ENCODE measurements at places on chromosomes 4 and X. TPM values are rescaled to one million over a fixed set of nuclear protein-coding genes. Genes with fewer than 3 reads are reported as not detected.

The TTC29 gene
- not detected for polyA plus RNA-seq

The KIAA1210 gene
- polyA plus RNA-seq: not detected

The XPNPEP2 gene
- polyA plus RNA-seq: 0.45 TPM

The RHOXF2 gene
- polyA plus RNA-seq: not detected

The EOLA2 gene
- 35.5 TPM for polyA plus RNA-seq

The CCNI gene
- 226 TPM for polyA plus RNA-seq

The FAM241A gene
- polyA plus RNA-seq: 0.21 TPM

The THOC2 gene
- polyA plus RNA-seq: 55.4 TPM

The FAM236C gene
- not detected for polyA plus RNA-seq

The CLGN gene
- 2.7 TPM for polyA plus RNA-seq

The HMX1 gene
- polyA plus RNA-seq: not detected

The GAGE13 gene
- polyA plus RNA-seq: not detected

The HSFX4 gene
- polyA plus RNA-seq: not detected

The LEF1 gene
- 1.2 TPM for polyA plus RNA-seq

The TMPRSS11B gene
- not detected for polyA plus RNA-seq

The RNF150 gene
- polyA plus RNA-seq: 9.8 TPM

The SPANXN3 gene
- polyA plus RNA-seq: not detected

The MUC7 gene
- not detected for polyA plus RNA-seq

The BTC gene
- polyA plus RNA-seq: not detected

The ARMCX1 gene
- polyA plus RNA-seq: 40.5 TPM

The VCX gene
- not detected for polyA plus RNA-seq

The PRSS12 gene
- polyA plus RNA-seq: 155 TPM

The RASGEF1B gene
- polyA plus RNA-seq: 0.04 TPM

The GPRASP1 gene
- polyA plus RNA-seq: 2.2 TPM

The AFAP1 gene
- 61.7 TPM for polyA plus RNA-seq

The MAGEA11 gene
- polyA plus RNA-seq: not detected

The SPP1 gene
- polyA plus RNA-seq: 0.69 TPM

The FAM3A gene
- 15.5 TPM for polyA plus RNA-seq

The MTNR1A gene
- not detected for polyA plus RNA-seq

The GPRIN3 gene
- polyA plus RNA-seq: not detected

The DMP1 gene
- not detected for polyA plus RNA-seq

The FUNDC1 gene
- polyA plus RNA-seq: 15.1 TPM

The BRS3 gene
- not detected for polyA plus RNA-seq

The CNGA2 gene
- polyA plus RNA-seq: not detected

The SULT1E1 gene
- polyA plus RNA-seq: not detected

The RBM46 gene
- polyA plus RNA-seq: not detected

The AFF2 gene
- polyA plus RNA-seq: 0.04 TPM

The TMEM35A gene
- 54.9 TPM for polyA plus RNA-seq

The GPC3 gene
- polyA plus RNA-seq: not detected

The GABRB1 gene
- 7.1 TPM for polyA plus RNA-seq

The YY2 gene
- 2.0 TPM for polyA plus RNA-seq

The ADGRL3 gene
- 0.35 TPM for polyA plus RNA-seq

The MAGEE2 gene
- polyA plus RNA-seq: not detected

The TMEM271 gene
- not detected for polyA plus RNA-seq

The POLN gene
- polyA plus RNA-seq: 0.35 TPM

The HERC6 gene
- polyA plus RNA-seq: 1.8 TPM

The HERC5 gene
- 0.05 TPM for polyA plus RNA-seq

The RAPGEF2 gene
- 51.5 TPM for polyA plus RNA-seq

The CENPE gene
- polyA plus RNA-seq: 2.4 TPM

The SLIT2 gene
- polyA plus RNA-seq: 16.0 TPM

The LANCL3 gene
- 0.01 TPM for polyA plus RNA-seq
